ENCODE measurements at places on chromosomes 2 and 18. TPM values are rescaled to one million over a fixed set of nuclear protein-coding genes. Genes with fewer than 3 reads are reported as not detected.

The GLI2 gene
- 10.0 TPM for total RNA-seq

The GCG gene
- not detected for total RNA-seq

The CSRNP3 gene
- 1.4 TPM for total RNA-seq

The PREPL gene
- 98.2 TPM for total RNA-seq

The EML6 gene
- total RNA-seq: 1.2 TPM

The ANKRD29 gene
- total RNA-seq: 2.0 TPM

The ANKRD53 gene
- 0.30 TPM for total RNA-seq

The ACMSD gene
- total RNA-seq: not detected

Data from smooth muscle cell of the pulmonary artery (primary cell).